Lower lobe of right lung (tissue), 2 donors: ENCODE measurements at places on chromosomes 6 and 20.

DNA sequence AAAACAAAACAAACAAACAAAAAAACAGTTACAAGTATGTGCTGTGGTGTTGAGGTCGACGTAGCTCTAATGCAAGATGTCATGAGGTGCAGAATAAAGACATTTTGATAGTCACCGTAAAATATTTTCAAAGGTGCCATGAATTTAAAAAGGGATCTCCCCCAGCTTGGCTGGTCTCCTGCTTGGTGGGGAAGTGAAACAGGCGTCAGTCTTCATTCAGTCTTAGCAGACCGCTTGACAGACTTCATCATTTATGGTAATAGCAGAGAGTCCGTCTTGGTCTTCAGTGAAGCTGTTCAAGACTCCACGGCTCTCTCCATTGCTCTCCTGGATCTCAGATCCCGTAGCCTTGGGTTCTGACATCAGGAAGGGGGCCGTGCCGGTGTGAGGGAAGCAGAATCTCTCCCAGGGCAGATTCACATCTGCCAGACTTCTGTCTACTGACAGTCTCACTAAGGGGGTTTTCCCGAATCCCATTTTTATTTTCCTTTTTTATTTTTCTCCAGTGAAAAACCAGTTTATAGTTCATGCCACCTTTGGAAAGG lies 1.6 kb downstream of the SLC24A3 start:
- H3K4me1 ChIP-seq: peaks cover 23% of the 10 kb centered on the region
- H3K36me3 ChIP-seq: no peaks in the 10 kb centered on the region
- H3K4me3 ChIP-seq: peak overlapping the region; percentile 25
- no peak for DNase-seq

DNA sequence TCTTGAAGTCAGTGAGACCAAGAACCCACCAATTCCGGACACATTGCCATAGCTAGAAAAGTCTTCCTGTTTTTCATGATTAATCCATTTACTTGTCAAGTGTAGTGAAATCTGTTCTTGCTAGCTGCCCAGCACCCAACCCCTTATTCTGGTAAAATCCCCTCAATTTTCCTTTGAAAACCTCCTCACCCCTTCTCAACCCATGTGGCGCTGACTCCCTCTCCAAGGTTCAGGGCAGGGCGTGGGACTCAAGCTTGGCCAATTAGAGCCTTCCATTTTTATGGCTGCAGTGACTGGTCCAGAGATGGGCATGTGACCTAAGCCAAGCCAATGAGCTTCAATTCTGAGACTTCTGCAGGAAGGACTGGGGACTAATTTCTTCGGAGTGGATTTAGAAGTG lies 9.8 kb upstream of the ZBP1 start:
- H3K4me3 ChIP-seq: peak overlapping the region; percentile 41
- H3K27ac ChIP-seq: peak overlapping the region; percentile 50
- DNase-seq: no peak
- no peaks in the 10 kb centered on the region for H3K27me3 ChIP-seq
- no peaks in the 10 kb centered on the region for H3K36me3 ChIP-seq

GRCh38 chr6:128493877-128494276 lies 26.5 kb downstream of the PTPRK start:
- H3K4me3 ChIP-seq: no peak overlapping the region
- no peaks in the 10 kb centered on the region for H3K36me3 ChIP-seq
- H3K4me1 ChIP-seq: peaks cover 16% of the 10 kb centered on the region
- no peak for DNase-seq
- no peaks in the 10 kb centered on the region for H3K27me3 ChIP-seq
- H3K27ac ChIP-seq: no peak overlapping the region

DNA sequence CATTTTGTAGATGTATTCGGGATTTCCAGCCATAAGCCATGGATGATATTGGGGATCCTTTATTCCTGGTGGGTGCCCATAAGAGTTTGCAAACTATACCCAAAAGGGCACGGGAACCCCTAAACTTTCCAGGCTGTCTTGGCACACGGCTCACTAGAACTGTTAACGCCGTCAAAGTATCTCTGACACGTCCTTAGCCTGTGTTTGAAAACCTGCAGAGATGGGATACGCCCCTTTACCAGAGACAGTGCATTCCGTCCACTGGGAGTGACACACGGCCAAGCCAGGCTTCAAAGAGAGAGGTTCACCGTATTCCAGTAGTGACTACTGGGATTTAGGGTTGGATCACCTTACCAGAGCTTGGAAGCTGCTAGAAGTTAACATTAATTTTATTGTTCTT lies 95.0 kb downstream of the THBS2 start:
- no peak overlapping the region for H3K27ac ChIP-seq
- no peak overlapping the region for H3K4me3 ChIP-seq
- no peak for DNase-seq

- no peak for DNase-seq
- H3K27me3 ChIP-seq: no peaks in the 10 kb centered on the region
- no peaks in the 10 kb centered on the region for H3K36me3 ChIP-seq
- no peaks in the 10 kb centered on the region for H3K4me1 ChIP-seq
- no peak overlapping the region for H3K4me3 ChIP-seq
Measured at GRCh38 chr6:36171573-36171972, 25.0 kb upstream of the BRPF3 start.

GRCh38 chr6:32167761-32168262 lies 3.4 kb downstream of the EGFL8 start:
- no peaks in the 10 kb centered on the region for H3K4me1 ChIP-seq
- no peaks in the 10 kb centered on the region for H3K27me3 ChIP-seq
- peaks cover 53% of the 10 kb centered on the region for H3K36me3 ChIP-seq
- H3K27ac ChIP-seq: no peak overlapping the region
- no peak for DNase-seq

DNA sequence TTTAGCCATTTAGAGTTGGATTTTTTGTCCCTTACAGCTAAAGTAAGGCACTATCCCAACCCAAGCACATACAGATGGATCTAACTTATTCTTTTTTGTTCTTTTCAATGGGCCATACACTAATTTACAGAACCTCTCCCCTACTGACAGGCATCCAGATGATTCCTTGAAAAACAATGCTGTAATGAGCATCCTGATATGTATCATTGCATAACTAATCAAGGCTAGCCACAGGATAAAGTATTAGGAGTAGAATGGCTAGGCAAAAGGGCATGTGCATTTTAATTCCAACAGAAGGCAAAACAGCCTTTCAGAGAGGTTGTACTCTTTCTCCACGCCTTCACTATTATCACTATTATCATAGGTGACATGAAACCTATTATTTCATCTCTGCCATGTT lies 54.1 kb downstream of the ELOVL5 start:
- H3K4me1 ChIP-seq: peaks cover 30% of the 10 kb centered on the region
- H3K36me3 ChIP-seq: peaks cover 17% of the 10 kb centered on the region
- no peak for DNase-seq
- H3K4me3 ChIP-seq: no peak overlapping the region

DNA sequence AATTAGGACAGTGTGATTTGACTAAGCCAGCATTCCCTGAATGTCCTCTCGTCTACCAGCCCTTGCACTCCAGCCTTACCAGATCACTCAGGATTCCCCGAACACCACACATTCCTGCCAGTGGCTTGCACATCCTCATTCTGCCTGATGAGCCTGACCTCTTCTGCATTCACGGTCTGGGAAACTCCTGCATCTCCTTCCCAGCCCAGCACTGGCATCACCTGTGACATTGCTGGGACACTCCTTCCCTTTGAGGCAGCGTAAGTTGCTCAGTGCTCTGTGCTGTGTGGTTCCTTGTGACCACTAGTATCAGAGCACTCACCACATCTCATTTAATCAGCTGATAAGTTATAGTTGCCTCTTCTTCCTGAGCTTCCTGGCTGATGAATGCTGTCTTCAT lies 17.3 kb downstream of the NCOA7 start:
- no peak overlapping the region for H3K4me3 ChIP-seq
- H3K27ac ChIP-seq: no peak overlapping the region

GRCh38 chr20:40865095-40865494 lies 163.5 kb upstream of the TOP1 start:
- peaks cover 19% of the 10 kb centered on the region for H3K4me1 ChIP-seq
- no peaks in the 10 kb centered on the region for H3K27me3 ChIP-seq
- no peak overlapping the region for H3K4me3 ChIP-seq
- no peak overlapping the region for H3K27ac ChIP-seq
- no peak for DNase-seq
- H3K36me3 ChIP-seq: no peaks in the 10 kb centered on the region

DNA sequence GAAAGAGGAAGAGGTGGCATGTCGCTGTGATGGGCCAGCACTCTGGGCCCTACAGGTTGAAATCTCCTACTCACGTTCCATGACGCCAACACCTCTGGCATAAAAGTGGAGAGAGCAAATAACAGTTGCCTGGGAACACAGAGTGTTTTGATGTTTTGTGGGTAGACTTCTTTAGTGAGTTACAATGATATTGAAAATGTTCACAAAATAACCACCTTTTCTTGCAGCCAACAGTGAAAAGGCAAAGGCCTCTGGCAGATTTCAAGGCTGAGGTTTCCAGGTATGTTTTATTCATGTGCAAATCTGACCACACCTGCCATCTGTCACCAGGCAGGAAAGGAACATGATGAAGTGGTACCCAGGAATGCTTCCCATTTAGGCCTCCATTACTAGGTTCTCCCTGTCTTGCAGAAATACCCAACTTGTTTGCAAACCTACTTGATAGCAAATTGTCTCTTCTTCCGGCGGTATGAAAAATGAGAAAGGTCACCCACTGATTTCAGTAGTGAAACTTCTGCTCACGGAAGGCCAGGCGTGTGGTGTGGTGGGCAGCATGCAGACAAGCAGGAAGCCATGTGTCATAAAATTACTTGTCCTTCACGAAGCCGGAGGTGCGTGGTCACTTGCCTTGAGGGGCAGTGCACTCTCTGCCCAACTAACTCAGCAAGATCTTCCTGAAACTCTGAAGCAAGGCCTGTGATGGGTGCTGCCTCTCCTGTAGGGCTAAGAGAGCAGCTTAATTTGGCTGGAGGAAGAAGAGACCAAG lies 299.1 kb upstream of the PRDM1 start:
- no peak overlapping the region for H3K27ac ChIP-seq
- DNase-seq: no peak
- no peaks in the 10 kb centered on the region for H3K36me3 ChIP-seq

DNA sequence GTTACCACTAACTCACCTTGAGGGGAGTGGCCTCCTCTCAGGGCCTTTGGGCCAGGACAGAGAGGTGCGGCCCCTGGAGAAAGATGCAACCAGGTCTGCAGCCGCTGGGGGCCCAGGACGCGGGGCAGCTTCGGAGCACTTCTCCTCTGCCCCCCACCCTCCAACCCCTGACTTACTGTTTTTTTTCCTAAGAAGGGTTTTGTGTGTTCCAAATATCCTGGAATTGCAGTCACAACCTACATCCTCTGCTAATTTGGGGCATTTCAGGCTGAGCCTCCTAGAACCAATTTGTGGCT lies 1.7 kb downstream of the LINC00237 start:
- H3K36me3 ChIP-seq: no peaks in the 10 kb centered on the region
- peaks cover 50% of the 10 kb centered on the region for H3K4me1 ChIP-seq
- H3K27ac ChIP-seq: no peak overlapping the region
- DNase-seq: no peak
- no peak overlapping the region for H3K4me3 ChIP-seq

DNA sequence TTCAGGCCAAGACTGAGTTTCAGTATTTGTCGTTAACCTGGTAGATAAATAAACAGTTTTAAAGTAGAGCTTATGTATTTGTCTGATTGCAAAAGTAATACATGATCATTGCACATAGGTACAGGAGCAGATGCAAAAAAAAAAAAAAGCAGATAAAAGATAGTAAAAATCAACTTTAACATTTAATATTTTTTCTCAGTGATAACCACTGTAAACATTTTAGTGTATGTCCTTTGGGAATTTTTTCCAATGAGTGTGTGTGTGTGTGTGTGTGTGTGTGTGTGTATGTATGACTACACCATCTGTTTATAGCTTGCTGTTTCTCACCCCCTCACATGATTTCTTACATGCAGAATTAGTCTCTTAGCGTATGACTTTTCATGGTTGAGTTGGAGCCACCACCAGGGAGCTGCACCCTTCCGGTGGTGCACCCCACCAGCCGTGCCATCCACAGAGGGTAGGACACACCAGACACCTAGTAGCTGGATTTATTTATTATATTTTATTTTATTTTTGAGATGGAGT lies 26.3 kb downstream of the WRNIP1 start:
- H3K36me3 ChIP-seq: peaks cover 2% of the 10 kb centered on the region
- no peak overlapping the region for H3K4me3 ChIP-seq
- DNase-seq: no peak
- peaks cover 52% of the 10 kb centered on the region for H3K4me1 ChIP-seq
- peak overlapping the region; percentile 46 for H3K27ac ChIP-seq

GRCh38 chr6:160082627-160083026 lies 39.0 kb upstream of the SLC22A1 start:
- no peak for DNase-seq
- H3K4me3 ChIP-seq: no peak overlapping the region
- H3K4me1 ChIP-seq: no peaks in the 10 kb centered on the region
- H3K27ac ChIP-seq: no peak overlapping the region
- peaks cover 100% of the 10 kb centered on the region for H3K36me3 ChIP-seq

DNA sequence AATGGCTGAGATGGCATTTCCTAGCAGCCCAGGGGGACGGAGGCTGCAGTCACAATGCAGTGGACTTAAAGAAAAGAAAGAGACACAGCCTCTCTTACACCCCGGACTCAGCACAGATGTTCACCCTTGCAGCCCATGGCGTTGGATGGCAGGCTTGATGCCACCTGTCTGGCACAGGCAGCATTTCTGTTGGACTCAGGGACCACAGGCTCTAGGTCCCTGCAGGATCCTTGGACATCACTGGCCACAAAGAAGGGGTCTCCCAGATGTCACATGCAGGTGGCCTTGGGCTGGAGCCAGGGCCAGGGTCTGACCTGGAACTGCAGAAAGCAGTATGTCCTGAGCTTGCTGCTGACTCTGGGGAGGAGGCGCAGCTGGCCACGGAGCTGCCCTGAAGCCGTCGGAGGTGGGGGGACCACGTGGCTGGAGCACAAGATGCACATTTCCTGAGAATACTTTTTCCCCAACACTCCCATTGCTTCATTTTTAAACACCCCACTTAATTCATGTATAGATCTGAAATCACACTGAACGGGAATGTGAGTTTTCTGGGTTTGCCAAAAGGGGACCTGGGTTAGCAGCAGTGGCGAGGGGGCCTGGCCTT lies 102.3 kb upstream of the SULF2 start:
- no peak for DNase-seq
- no peaks in the 10 kb centered on the region for H3K36me3 ChIP-seq
- H3K27ac ChIP-seq: no peak overlapping the region
- H3K27me3 ChIP-seq: peaks cover 20% of the 10 kb centered on the region
